Cortex of kidney (tissue), 1 donor: ENCODE measurements at places on chromosomes 4 and X.

DNA sequence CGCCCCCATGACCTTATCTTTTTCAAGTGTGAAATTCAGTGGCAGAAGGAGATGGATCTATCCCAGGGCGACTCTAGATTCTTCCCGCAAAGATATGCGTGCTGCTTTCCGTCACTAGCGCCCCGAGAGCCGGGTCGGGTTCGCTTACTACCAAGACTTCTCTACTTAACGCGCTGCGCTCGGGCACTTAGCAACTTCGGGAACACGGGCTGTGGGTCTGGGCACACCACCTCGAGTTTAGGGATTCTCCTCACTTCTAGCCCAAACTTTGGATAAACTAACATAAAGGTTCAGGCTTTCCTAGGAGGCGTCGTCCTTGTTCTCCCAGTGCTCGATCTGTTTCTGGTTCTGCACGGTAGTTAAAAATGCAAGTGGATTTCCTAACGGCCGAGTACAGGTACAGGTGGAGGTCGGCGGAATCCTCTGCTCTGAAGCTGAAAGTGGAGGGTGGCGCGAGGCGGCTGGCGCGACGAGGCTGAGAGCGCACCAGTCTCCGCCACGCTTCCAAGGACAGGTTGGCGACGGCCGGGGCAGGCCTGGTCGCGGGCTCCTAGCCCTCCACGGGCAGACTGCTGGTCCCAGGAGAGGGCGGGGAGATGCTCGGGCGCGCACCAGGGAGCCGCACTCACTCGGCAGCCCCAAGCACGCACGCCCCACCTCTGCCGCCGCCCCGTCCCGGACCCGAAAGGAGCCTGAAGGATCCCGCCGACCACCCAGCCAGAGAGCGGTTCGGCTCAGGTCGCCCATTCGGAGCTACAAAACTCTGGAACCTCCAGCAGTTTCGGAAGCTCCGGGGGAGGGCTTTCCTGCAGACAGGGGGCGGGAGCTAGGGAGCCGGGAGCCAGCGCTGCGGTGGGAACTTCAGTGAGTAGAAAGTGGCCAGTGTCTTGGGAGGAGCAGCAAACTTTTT lies 100.8 kb upstream of the TENM3 start:
- no peak for DNase-seq

DNA sequence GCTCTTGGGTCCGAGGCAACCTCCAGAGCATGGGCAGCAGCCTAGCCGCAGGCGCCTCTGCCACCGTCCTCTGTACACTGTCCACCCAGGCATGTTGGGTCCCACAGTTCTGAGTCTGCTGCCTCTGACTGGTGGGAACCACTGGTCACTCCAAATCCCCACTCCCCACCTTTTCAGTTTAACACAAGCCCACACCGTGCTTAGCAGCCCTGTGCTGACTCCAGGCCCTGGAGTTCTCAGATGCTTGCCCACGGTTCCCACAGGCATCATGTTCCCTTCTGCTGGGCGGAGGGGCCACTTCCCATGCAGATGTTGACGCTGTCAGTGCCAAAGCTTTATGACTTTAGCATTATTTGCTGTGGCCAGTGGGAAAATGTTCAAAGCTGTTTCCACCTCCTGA lies 104.5 kb downstream of the SCD5 start:
- DNase-seq: no peak

DNA sequence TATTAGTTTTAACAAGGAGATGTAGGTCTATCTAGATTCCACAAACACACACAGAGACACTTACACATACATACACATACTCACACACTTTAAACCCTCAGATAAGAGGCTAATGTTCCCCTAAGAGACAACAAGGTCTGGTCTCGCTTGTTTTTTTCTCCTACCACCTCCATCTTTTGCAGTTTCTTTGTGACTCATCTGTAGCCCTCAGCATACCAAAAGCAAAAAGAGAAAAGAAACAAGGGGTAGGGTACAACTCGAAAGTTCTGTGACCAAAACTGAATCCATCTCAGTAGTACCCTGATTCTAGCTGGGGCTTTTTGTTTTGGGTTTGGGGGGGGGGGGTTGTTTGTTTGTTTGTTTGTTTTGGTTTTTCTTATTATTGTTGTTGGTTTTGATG lies 12.2 kb upstream of the EXOSC9 start:
- DNase-seq: no peak

DNA sequence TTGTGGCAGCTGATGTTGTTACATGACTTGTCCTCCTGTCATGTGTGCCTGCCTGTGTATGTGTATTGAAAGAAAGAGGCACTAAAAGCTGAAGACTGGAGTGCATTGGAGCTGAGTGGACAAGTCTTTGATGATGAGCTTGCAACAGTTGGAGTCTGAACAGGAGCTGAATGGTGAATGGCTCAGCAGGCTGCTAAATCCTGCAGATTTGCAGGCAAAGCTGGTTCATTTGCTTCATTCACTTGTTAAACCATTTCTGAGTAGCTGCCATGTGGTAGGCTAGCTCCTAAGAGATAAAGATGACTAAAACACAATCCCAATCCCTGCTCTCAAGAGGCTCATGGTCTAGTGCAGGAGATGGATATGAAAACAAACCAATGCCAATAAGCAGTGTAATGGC lies 217.3 kb downstream of the CHRDL1 start:
- DNase-seq: no peak

GRCh38 chrX:97027384-97027922 lies 143.7 kb downstream of the RPA4 start:
- DNase-seq: no peak
